ENCODE measurements at places on chromosomes 4 and X. TPM values are rescaled to one million over a fixed set of nuclear protein-coding genes. Genes with fewer than 3 reads are reported as not detected.

The PHF8 gene
- 47.2 TPM for total RNA-seq

The GPRASP1 gene
- total RNA-seq: 14.0 TPM

The GPC3 gene
- total RNA-seq: 0.72 TPM

The MBNL3 gene
- 30.7 TPM for total RNA-seq

The ZNF41 gene
- 13.5 TPM for total RNA-seq

The FAM184B gene
- total RNA-seq: not detected

The PCDH19 gene
- total RNA-seq: not detected

The CACNA1F gene
- 2.2 TPM for total RNA-seq

The COX7B2 gene
- not detected for total RNA-seq

The EBP gene
- 200 TPM for total RNA-seq

The PPARGC1A gene
- not detected for total RNA-seq

The SPANXD gene
- not detected for total RNA-seq

The CT83 gene
- not detected for total RNA-seq

The AFF1 gene
- total RNA-seq: 62.5 TPM

The RNF150 gene
- total RNA-seq: not detected

The SSX3 gene
- not detected for total RNA-seq

The MAGEB10 gene
- total RNA-seq: not detected

The SLITRK4 gene
- total RNA-seq: not detected

The DRP2 gene
- 0.58 TPM for total RNA-seq

The DDIT4L gene
- total RNA-seq: 0.19 TPM

The BTK gene
- total RNA-seq: 1.1 TPM

The CXorf49 gene
- not detected for total RNA-seq

The FOXR2 gene
- not detected for total RNA-seq

The ARR3 gene
- total RNA-seq: not detected

The KIAA1210 gene
- not detected for total RNA-seq
